ENCODE measurements at places on chromosomes 6 and 20.

GRCh38 chr6:111274593-111275217 is 187.4 kb downstream of the SLC16A10 start:
- H3K4me1 ChIP-seq = no peaks in the 10 kb centered on the region
- no peak overlapping the region for H3K27ac ChIP-seq
- peaks cover 24% of the 10 kb centered on the region for H3K36me3 ChIP-seq

DNA sequence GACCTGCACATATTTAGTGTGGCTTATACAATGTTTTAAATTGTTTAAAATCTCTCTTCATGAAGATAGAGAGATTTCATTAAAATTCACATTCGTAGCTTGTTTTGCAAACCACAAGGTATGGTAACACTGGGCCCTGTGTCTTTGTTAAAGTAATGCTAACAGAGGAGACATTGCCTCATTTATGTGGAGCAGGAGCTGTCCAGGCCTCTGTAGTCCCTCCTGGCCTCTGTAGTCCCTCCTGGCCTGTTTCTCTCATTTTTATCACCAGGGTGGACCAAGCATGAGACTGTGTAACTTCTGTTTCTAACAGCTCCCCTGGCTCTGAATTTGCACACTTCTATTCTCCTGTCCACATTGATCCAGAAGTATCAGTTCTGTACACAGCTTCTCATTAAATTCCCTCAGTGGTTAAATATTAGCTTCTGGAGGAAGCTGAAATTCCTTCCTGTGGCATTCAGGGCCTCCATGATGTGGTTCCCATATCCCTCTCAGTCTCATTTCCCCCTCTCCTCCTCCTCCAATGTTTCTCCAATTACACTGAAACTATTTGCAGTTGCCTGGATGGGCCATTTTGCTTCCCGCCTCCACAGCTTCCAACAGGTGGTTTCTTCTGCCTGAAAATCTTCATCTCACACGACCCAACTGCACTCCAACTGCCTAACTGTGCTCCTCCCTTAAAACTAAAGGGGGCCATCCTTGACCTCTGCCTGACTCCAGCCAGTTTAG is 340.4 kb downstream of the SYNE1 start:
- no peak for DNase-seq
- no peak overlapping the region for H3K4me3 ChIP-seq
- no peak overlapping the region for H3K27ac ChIP-seq
- no peaks in the 10 kb centered on the region for H3K27me3 ChIP-seq

GRCh38 chr6:144343701-144344428 is 58.7 kb downstream of the UTRN start:
- peak overlapping the region; percentile 3 for H3K27ac ChIP-seq
- no peaks in the 10 kb centered on the region for H3K27me3 ChIP-seq
- DNase-seq = no peak
- peaks cover 5% of the 10 kb centered on the region for H3K4me1 ChIP-seq
- no peak overlapping the region for H3K4me3 ChIP-seq
- H3K36me3 ChIP-seq = no peaks in the 10 kb centered on the region

GRCh38 chr6:35674594-35674993 is 14.1 kb downstream of the FKBP5 start:
- no peaks in the 10 kb centered on the region for H3K36me3 ChIP-seq
- no peak overlapping the region for H3K4me3 ChIP-seq
- no peaks in the 10 kb centered on the region for H3K27me3 ChIP-seq
- no peaks in the 10 kb centered on the region for H3K4me1 ChIP-seq

GRCh38 chr20:18943542-18943941 is 130.0 kb downstream of the SCP2D1 start:
- H3K4me1 ChIP-seq = no peaks in the 10 kb centered on the region
- H3K36me3 ChIP-seq = no peaks in the 10 kb centered on the region
- H3K27ac ChIP-seq = no peak overlapping the region
- no peak for DNase-seq
- H3K27me3 ChIP-seq = no peaks in the 10 kb centered on the region
- no peak overlapping the region for H3K4me3 ChIP-seq

- no peak overlapping the region for H3K4me3 ChIP-seq
- DNase-seq = no peak
- no peaks in the 10 kb centered on the region for H3K4me1 ChIP-seq
- no peaks in the 10 kb centered on the region for H3K27me3 ChIP-seq
- no peak overlapping the region for H3K27ac ChIP-seq
These were observed 8.3 kb upstream of the PRND start for GRCh38 chr20:4713401-4713800.

GRCh38 chr6:98924647-98925046 is 23.1 kb downstream of the FBXL4 start:
- no peaks in the 10 kb centered on the region for H3K27me3 ChIP-seq
- no peak overlapping the region for H3K4me3 ChIP-seq
- H3K36me3 ChIP-seq = no peaks in the 10 kb centered on the region
- no peak for DNase-seq

- H3K4me3 ChIP-seq = no peak overlapping the region
- H3K27me3 ChIP-seq = no peaks in the 10 kb centered on the region
- no peak for DNase-seq
- no peaks in the 10 kb centered on the region for H3K4me1 ChIP-seq
These were observed 45.0 kb downstream of the TFAP2A start for GRCh38 chr6:10369896-10370295.

- H3K4me3 ChIP-seq = no peak overlapping the region
- H3K27me3 ChIP-seq = no peaks in the 10 kb centered on the region
- peaks cover 36% of the 10 kb centered on the region for H3K36me3 ChIP-seq
- peaks cover 19% of the 10 kb centered on the region for H3K4me1 ChIP-seq
These were observed 2.3 kb downstream of the NRSN2 start for GRCh38 chr20:348972-349841.

DNA sequence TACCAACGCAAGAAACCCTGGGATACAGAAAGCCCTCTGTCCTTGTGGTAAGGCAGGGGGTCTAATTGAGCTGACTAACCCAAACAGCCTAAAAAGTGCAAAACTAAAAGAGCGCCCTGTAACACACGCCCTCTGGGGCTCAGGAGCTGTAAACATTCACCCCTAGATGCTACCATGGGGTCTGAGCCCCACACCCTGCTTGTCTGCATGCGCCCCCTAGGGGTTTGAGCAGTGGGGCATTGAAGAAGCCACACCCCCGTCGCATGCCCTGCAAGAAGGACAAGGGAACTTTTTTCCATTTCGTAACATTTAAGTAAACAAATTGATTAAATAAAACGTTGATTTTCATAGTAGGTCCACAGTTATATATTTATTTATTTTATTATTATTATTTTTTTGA is 616.9 kb upstream of the MAN1A1 start:
- H3K4me3 ChIP-seq = no peak overlapping the region
- H3K27me3 ChIP-seq = no peaks in the 10 kb centered on the region
- H3K36me3 ChIP-seq = no peaks in the 10 kb centered on the region
- no peak overlapping the region for H3K27ac ChIP-seq

DNA sequence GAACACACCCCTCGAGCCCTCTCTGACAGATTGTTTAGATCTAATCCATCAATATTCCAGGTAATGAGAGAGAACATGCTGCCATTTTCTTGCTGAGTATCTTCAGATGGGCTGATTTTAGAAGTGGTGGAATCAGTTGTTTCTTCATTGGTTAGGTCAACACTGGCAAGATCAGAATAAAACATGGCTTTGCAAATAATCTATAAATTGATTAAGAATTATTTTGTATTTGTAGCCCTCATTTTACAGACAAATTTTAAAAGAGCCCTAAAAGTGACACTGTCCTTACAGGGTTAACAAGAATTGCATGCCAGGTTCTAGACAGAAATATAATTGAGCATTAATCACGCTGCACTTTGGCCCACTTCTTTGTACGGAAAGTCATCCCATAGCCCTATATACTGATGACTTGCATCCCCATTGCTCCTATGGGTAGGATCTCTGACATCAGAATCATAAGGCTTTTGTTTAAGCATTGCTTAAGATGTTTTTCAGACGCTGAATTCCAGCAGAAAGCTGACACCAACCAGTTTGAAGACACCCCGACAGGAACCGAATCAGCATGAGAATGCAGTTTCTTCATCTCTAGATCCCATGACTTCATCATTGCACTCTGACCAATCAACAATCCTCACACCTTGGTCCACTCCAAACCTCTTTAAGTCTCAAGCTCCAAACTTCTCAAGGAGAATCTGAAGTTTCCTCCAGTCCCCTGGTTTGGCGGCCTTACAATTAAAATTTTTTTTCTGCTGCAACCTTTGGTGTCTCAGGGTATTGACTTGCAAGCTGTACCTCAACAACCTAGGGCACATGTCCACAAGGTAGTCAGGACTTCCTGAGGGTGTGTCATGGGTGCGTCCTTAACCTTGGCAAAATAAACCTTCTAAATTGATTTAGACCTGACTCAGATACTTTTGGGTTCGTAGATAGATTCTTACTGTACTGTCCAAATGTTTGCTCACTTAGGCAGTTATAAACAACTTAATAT is 7.8 kb downstream of the TDP2 start:
- no peak overlapping the region for H3K27ac ChIP-seq
- no peak for DNase-seq
- H3K4me3 ChIP-seq = no peak overlapping the region
- H3K4me1 ChIP-seq = no peaks in the 10 kb centered on the region
- H3K36me3 ChIP-seq = peaks cover 3% of the 10 kb centered on the region
